ENCODE measurements at places on chromosomes 6 and 20.

DNA sequence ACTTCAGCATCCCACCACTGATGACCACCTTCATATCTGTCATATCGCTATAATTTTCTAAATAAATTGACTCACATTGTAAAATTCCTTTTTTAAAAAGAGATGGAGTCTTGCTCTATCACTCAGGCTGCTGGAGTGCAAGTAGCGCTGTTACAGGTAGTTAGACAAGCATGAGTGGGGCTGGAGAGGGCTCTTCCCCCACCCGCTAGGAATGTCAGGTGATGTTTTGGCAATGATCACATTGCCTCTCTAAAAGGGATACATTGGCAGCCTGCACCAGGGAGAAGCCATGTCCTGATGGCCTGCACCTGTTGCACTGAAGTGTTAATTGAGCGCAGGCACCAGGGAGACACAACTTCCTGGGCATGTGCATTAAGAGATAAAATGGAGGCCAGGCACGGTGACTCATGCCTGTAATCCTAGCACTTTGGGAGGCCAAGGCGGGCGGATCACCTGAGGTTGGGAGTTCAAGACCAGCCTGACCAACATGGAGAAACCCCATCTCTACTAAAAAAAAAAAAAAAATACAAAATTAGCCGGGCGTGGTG lies 16.9 kb upstream of the SLC22A16 start:
- no peak for DNase-seq

GRCh38 chr20:38184101-38184500 lies 19.0 kb upstream of the TGM2 start:
- no peak for DNase-seq

GRCh38 chr6:19465256-19465655 lies 371.9 kb upstream of the ID4 start:
- no peak for DNase-seq

GRCh38 chr6:147563472-147563871 lies 55.0 kb downstream of the SAMD5 start:
- DNase-seq: no peak

DNA sequence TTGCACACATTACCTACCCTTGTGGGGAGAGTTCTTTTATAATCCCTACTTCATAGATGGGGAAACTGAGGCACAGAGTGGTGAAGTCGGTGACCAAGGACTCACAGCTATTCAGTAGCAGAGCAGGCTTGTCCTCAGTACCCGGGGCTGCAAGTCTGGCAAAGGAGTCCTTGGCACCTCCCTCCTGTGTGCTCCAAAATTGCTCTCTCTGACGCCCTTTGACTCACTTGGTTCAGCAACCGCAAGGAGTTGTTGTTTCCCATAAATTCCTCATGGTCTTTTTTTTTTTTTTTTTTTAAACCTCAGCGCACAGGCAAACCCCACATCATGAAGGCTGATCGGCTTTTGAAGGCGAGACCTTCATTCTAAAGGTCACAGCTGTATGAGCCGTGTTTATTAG lies 143.2 kb downstream of the CEBPB start:
- DNase-seq: no peak

- no peak for DNase-seq
Measured at GRCh38 chr20:57176842-57177241, 89.6 kb downstream of the BMP7 start.

GRCh38 chr6:25458485-25458884 lies 179.3 kb downstream of the CARMIL1 start:
- peak; percentile 8 for DNase-seq

GRCh38 chr6:119533603-119534279 lies 184.2 kb upstream of the MAN1A1 start:
- no peak for DNase-seq

DNA sequence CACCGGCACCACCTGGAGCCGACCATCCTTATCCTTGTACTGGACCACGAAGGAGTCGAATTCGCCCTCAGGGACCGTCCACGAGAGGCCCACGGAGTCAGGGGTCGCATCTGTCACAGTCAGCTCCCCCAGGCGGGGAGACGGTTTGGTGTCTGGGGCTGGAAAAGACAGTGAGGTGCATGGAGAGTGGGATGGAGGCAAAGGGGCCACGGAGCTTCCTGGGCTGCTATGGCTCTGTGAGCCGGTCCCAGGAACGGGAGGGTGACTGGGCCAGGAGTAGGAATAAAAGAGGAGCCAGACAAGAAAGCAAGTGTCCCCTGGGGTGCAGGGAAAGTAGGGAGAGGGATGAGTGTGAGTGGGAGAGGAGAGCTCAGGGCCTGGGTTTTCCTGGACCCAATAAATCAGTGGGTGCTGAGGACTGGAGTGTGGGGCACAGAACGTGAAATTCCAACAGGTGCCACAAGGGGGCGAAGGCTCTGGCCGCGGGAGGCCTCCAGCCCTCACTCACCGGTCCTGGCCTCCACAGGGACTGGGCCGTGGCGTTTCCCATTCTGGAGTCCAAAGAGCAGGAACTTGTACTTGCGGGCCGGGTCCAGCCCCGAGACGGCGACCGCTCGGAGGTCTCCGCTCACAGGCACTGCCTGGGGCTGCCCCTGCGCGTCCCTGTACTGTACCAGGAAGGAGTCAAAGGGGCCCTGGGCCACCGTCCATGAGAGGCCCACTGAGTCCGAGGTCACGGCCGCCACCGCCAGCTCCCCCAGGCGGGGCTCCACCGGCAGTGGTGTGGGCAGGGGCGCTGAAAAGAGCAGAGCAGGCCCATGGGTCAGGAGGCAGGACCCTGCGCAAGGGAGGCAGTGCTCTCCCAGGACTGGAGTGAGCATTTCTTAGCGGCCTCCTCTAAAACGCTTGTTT lies 9.9 kb downstream of the CYP21A2 start:
- DNase-seq: peak; percentile 56

- no peak for DNase-seq
Measured at GRCh38 chr6:37438930-37439329, 5.9 kb downstream of the CMTR1 start.

DNA sequence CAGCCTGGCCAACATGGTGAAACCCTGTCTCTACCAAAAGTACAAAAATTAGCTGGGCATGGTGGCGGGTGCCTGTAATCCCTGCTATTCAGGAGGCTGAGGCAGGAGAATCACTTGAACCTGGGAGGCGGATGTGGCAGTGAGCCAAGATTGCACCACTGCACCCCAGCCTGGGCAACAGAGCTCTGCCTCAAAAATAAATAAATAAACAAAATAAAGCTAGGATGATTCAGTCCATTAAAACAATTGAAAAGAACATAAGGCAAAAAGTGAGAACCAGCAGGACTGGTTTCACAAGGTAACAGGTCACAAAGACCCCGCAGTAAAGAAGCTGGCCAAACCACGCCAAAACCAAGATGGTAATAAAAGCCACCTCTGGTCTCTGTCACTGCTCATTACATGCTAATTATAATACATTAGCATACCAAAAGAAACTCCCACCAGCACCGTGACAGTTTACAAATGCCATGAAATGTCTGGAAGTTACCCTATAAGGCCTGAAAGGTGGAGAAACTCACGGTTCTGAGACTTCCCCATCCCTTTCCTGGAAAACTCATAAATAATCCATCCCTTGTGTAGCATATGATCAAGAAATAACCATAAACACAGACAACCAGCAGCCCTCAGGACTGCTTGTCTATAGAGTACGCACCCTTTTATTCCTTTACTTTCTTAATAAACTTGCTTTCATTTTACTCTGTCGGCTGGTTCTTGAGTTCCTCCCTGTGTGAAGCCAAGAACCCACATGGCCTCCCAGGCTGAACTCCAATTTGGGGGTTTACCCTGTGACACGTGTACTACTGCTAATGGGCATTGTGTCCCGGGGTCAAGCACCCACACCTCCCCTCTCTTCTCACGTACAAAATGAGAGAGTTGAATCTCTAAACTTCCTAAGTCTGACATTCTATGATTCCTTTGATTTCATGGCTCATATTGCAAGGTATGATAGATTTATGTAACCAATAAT lies 10.2 kb downstream of the LAMA4 start:
- DNase-seq: no peak

GRCh38 chr20:62358171-62359042 lies 8.7 kb downstream of the LAMA5 start:
- no peak for DNase-seq

DNA sequence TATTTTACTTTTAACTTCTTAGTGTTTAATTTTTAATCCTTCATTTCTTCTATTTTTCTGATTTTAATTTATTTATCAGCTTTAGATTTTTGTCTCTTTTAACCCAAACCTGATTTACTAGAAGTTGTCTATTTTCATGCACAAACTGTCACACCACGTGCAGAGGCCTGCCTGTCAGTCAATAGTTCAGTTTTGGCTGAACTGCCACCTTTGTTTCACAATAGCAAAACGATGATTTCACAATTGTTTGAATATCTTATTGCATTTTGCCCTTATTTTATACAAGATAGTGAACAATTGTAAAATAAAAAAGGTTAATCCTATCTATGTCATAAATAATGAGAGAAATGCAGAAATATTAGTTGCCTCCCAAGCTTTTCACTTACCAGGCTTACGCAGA lies 24.0 kb upstream of the PPP1R3G start:
- no peak for DNase-seq

DNA sequence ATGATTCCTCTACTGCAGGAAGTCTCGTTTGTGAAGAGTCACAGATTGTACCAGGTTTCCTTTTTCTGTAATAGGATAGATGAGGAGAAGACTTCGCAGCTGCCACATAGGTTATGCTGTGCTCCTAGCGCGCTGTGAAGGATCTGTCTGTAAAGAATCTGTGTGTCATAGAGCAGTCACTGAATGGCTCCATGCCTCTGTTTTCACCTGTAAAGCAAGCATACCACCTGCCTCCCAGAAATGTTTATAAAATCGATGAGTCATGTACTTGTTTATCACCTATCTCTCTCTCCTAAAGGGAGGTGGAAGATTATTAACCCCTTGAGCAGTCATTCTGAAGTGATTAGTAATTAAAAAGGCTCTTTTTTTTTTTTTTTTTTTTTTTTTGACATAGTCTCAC lies 86.6 kb downstream of the TFAP2B start:
- no peak for DNase-seq

- DNase-seq: no peak
Measured at GRCh38 chr20:50526403-50526989, 16.3 kb downstream of the PTPN1 start.

DNA sequence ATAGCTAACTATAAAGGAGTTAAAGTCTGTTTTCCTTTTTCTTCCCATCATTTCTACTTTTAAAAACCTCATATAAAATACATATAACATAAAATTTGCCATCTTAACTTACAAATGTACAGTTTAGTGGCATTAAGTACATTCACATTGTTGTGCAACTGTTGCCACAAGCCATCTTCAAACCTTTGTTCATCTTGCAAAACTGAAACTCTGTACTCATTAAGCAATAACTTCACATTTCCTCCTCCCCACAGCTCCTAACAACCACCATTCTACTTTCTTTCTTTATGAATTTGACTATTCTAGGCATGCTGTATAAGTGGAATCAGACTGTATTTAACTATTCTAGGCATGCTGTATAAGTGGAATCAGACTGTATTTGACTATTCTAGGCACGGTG lies 4.5 kb downstream of the CCDC170 start:
- no peak for DNase-seq

DNA sequence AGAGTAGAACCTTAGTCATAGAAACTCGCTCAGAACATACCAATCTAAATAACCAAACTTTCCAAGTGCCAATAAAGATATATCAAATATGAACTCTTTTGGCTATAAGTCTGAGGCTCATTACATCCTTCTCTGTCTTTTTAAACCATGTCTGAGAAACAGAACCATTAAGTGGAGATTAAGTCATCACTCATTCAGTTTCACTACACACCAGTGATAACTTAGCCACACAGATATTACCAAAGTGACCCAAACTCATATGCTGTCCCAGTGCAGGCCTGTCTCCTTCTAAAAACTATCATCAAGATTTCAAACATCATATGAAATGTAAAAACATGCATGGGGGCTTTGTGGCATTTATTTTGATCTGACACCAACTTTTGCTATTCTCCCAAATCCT lies 12.0 kb downstream of the GCLC start:
- DNase-seq: no peak

DNA sequence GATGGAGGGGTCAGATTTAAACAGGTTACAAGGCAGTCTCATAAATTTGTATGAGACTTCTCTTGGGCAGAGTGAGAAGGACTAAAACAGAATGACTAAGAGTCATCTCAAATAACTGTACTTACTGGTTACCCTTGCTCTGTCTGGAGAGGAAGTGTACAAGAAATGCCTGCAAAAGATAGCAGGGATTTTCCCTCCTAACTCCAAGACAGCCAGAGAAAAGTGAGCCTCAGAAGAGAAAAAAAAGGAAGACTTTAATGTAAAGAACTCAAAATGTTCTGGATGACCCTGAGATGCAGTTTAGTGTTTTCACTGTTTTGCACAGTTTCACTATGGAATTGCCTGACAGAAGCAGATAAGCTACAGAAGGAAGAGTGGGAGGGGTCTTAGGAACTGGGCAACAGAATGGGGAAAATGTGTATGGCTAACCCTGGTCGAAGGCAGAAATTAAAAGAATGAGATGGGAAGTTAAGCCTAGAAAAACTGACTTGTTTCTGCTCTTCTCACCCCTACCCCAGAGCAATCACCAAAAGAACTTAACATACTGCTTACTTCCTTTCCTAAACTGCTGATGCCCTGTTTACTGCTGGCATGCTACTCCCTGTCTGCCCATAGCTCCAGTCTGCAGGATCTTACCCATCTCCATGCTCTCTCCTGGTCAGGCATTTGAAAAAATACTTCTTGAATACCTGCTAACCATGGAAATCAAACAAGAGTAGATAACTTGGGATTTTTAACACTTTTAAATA lies 98.1 kb upstream of the MARCKS start:
- no peak for DNase-seq

DNA sequence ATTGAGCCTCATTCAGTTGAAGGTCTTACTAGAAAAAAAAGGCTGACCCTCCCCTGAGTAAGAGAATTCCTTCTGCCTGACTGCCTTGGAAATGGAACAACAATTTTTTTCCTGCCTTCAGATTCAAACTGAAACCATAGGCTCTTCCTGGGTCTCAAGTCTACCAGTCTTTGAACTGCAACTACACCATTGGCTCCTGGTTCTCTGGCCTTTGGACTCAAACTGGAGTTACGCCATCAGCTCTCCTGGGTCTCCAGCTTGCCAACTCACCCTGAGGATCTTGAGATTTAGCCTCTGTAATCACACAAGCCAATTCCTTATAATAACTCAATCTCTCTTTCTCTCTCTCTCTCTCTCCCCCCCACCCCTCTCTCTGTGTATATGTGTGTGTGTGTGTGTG lies 36.0 kb upstream of the SNX9 start:
- DNase-seq: no peak

- no peak for DNase-seq
Measured at GRCh38 chr6:126140015-126140414, 153.7 kb downstream of the TRMT11 start.

- DNase-seq: no peak
Measured at GRCh38 chr20:47253872-47254271, 102.6 kb downstream of the ZMYND8 start.
